ENCODE measurements at places on chromosomes 5 and 9.
A peak's percentile ranks its signal among the peaks of the same experiment; 100 is the strongest.

DNA sequence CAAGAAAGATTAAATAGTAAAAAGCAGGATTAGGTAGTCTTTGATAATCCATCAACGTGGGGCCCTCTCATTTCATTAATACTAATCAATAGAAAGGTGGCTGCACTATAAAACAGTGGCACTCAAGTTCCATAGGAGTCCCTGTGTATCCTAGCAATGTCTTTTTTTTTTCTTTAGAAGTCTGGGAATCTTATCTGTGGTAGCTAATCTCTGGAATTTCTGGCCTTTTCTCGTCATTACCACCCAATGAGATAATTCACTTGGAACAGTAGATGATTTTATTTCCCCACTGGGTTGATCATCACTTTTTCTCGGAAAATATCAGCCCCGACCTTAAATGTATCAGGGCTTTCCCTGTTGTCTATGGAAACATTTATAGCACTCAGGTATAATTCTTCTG is 86.8 kb upstream of the CDH6 start:
- DNase-seq = no peak

DNA sequence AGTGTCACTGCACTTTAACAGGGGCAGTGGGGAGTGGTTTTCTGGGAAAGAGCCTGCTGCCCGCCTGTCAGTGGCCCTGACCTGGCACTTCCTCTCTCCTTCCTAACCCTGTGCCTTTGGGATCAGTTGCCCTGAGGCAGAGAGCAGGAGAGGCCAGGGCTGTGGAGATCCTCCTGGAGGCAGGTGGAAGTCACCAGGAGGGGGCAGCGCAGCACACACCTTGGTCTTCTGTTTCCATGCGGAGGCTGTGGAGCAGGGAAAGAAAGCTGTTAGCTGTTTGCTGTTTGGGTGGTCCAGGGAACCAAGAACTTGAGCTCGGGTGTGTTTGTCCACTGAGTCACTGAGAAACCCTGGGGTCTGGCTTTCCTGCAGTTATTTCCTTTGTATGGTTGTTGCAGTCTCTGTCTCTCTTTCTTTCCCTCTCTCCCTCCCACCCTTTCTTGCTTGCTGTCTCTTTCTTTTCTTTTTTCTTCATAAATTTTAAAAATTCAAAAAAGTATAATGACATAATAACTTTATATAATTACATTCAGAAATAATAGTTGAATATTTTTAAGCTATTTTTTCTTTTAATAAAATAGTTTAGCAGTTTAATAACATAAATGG is 28.1 kb downstream of the NTRK2 start:
- DNase-seq = peak; percentile 27

GRCh38 chr5:124317451-124317850 is 429.0 kb downstream of the ZNF608 start:
- DNase-seq = no peak

GRCh38 chr9:137683262-137683864 is 64.6 kb downstream of the EHMT1 start:
- no peak for DNase-seq

DNA sequence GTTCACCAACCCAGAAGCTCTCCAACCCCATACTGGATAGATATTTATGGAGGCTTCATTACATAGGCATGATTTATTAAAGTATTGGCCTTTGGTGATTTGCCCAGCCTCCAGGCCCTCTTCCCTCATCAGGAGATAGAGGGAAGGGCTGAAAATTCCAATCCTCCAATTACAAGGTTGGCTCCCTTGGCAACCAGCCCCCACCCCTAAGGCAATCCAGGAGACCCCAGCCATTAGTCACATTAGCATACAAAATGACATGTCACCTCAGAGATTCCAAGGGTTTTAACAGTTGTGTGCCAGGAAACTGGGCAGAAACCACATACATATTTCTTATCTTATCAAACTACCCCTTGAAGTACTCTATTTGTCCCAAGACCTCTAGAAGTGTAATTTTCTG is 210.0 kb downstream of the HINT1 start:
- DNase-seq = no peak

DNA sequence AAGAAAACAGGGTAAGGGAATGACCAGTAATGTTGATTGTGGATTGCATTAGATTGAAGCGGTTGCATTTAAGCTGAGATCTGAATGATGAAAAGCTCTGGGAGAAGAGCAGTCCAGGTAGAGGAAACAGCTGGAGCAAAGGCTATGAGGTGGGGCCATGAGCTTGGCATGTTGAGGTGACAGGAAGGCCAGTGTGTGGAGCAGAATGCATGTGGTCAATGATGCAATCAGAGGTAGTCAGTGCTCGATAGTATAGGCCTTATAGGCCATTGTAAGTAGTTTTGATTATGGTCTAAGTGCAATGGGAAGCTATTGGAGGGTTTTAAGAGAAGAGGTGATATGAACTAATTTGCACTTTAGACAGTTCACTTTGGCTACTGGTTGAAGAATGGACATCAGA is 270.4 kb downstream of the ARHGAP26 start:
- no peak for DNase-seq

GRCh38 chr9:76417394-76417793 is 23.2 kb upstream of the RFK start:
- no peak for DNase-seq

All from CD4-positive, alpha-beta T cell treated with Interleukin-21 for 1 hour (primary cell).